ENCODE measurements at places on chromosomes 3 and 15.

- DNase-seq: no peak
These were observed 230.2 kb downstream of the P3H2 start for GRCh38 chr3:189890496-189890895.

DNA sequence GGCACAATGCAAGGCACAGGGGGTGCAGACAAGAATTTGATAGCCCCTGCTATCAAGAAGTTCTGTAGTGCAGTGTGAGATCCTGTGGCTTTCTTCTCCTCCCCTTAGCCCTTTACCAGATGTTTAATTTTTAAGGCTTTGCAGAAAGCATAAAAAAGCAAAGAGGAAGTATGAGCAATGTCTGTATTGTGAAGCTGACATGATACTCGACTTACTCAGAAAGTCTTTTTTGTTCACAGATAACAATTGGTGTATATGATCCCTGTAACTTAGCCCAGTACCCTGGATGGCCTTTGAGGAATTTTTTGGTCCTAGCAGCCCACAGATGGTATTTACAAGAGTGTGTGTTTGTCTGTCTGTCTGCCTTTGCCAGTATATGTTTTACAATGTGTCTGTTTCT lies 58.9 kb downstream of the ATG7 start:
- no peak for DNase-seq

DNA sequence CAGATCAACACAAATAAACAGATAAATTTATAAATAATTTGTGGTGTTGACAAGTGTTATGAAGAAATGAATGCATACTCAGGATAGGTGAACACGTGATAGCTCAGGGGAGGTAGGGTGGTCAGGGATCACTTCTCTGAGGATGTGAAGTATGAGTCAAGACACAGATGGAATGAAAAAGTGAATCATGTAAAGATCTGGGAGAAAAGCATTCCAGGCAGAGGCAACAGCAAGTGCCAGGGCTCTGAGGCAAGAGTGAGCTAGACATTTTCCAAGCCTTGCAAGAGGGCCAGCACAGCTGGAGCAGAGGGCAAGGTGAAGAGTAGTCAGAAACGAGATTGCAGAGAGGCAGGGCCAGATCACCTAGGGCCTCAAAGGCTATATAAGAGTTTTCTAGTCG lies 177.8 kb downstream of the WNT5A start:
- DNase-seq: no peak

- DNase-seq: no peak
These were observed 1.2 kb downstream of the BTLA start for GRCh38 chr3:112497897-112498548.

Measured in activated T-cell treated with anti-CD3 and anti-CD28 coated beads, Interleukin-2, amount 50 U/mL, for 48 hours (primary cell).